ENCODE measurements at places on chromosomes 7 and 10.

GRCh38 chr7:129762387-129762969 is 151.0 kb downstream of the NRF1 start:
- DNase-seq: no peak

GRCh38 chr10:119078422-119079179 is 2.0 kb downstream of the EIF3A start:
- DNase-seq: peak; percentile 12

DNA sequence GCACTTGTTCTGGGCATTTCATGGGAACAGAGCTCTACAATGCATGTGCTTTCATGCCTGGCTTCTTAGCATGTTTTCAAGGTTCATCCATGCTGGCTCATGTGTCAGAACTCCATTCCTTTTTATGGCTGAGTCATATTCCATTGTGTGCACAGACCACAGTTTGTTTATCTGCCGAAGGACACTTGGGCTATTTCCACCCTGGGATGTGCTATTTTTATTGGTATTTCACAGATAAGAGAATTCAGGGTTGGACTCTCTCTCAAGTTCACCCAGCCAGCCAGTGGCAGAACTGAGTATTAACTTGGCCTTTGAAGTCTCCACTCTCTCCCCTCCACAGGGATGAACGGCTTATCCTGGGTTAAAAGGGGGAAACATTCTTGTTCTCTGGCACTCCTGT is 190.7 kb upstream of the GPR26 start:
- DNase-seq: no peak

DNA sequence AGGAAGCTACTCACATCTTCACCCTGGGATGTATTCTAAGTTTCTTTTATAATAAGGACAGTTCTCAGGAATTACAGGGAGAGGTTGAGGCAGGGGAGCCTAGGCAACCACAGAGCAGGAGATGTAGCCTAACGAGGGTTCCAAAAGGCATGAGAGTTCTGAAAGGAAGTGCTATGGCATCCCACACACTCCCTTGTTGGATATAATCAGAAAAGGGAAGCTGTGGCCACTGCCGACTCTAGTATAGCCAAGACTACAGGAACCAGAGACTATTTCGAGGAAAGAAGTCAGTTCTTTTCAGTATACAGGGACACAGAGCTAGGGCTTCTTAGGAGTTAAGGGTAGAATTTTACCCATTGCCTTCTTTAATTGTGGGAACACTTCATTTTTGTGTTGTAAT is 11.0 kb downstream of the PRR15 start:
- no peak for DNase-seq

DNA sequence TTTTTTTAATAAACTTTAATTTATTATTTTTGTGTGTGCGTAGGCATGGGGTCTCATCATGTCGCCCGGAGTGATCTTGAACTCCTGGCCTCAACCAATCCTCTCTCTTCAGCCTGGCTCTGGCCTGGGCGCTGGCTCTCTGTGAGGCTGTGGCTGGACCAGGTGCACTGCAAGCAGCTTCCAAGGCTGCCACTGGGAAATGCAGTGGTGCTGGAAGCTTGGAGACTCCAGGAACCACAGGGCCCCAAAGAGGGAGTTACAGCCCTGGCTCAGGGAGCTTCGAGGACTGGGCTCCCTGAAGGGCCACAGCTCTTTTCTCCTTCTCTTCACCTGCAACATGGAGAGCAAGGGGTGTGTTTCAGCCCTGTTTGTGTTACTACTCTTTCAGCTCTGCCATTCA is 36.7 kb upstream of the BNIP3 start:
- DNase-seq: no peak

DNA sequence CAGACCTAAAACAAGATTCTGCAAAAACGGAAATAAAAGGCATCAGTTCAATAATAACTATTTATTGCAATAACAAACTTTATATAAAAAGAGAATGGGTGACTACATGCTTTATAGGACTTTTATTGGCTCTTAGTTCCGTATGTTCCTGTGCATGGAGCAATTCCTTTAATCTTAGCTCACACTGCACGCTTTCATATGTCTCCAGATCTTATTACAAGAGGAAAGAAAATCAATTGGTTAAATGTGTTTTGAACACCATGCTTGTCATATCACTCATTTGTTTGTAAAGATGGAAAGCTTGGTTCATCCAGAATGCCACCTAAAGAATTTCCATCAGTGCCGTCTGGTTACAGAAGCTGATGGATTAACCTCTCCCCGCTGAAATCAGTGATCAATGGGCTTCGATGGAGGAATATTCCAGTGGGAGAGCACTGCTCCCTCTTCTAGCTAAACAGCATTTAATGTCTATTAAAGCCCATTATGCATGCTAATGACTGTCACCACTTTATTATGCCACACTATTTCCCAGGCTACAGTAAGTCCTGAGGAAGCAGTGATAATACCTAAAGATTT is 210.3 kb downstream of the GLI3 start:
- no peak for DNase-seq

DNA sequence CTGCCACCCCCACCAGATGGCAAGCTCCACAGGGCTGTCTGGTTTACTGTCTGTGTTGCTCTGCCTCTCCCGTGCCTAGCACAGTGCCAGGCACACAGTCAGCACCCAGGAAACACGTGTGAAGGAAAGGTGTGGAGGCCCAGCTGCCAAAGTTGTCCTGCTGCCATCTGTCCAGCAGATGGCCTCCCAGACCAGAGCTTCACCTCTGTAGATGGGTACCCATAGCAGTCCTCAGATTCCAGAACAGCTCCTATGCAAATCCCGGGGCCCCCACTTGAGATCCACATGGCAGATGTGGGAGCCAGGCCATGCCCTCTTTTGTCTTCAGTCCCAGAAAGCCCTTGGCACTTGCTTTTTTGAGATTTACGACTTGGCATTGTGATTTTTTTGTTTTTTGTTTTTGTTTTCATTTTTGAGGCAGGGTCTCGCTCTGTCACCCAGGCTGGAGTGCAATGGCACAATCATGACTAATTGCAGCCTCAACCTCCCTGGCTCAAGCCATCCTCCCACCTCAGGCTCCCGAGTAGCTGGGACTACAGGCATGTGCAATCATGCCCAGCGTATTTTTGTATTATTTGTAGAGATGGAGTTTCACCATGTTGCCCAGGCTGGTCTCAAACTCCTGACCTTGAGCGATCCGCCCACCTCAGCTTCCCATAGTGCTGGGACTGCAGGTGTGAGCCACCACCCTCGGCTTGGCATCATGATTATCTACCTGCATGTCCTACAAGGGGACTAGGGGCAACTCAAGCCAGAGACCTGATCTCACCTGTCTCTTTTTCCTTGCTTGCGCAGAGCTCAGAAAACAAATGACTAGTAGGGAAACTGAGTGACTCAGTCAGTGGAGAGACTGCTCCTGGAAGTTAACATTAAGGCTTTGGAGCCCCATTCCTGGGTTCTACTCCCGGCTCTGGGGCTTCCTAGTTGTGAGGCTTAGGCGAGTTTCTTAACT is 16.9 kb upstream of the PALD1 start:
- DNase-seq: peak; percentile 64

DNA sequence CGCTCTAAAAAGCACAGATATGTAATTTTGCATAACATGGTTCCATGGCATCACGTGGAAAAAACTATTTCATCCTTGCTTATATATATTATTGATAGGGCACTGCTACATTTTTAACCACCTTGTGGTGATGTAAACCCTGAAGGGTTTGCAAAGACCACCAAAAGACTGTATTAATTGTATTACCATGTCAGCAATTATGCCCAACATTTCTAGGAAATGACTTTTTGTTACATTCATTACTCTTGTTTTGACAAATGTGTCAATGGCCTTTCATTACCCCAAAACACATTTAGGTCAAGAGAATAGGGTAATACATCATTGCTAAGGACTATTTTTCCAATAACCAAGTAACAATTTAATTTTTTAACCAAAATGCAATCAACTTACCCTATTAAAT is 142.2 kb downstream of the NRCAM start:
- no peak for DNase-seq

DNA sequence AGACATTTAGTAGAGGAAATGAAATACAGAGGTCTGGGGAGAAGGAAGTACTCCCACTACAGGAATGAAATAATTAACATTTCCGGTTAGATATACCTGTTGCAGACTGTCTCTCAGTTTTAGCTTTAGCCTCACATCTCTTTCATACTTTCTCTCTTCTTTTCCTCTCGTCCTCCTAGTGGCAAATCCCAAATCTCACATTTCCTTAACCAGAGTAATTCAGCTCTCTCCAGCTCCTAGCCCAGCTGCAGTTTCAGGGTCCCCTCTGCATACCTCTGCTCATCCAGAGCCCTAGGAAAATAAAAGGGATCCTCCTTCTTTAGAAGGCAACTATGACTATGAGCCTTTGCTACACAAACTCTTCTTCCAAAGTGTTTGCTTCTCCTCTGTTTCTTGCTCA is 643.2 kb downstream of the PHTF2 start:
- no peak for DNase-seq

All from ecto neural progenitor cell (in vitro differentiated cells).